ENCODE measurements at places on chromosomes 12 and 14. TPM values are rescaled to one million over a fixed set of nuclear protein-coding genes. Genes with fewer than 3 reads are reported as not detected.

CEP170B gene
- 20.8 TPM for total RNA-seq

BAG5 gene
- total RNA-seq, result 39.8 TPM

LRFN5 gene
- total RNA-seq, result 43.0 TPM

IL26 gene
- not detected for total RNA-seq

EPYC gene
- total RNA-seq, result not detected

CLEC4C gene
- total RNA-seq, result not detected

RAD9B gene
- not detected for total RNA-seq

TAS2R7 gene
- total RNA-seq, result not detected

TOMM20L gene
- not detected for total RNA-seq

AQP6 gene
- total RNA-seq, result not detected

Measured in A673 (cell line).